NAMALWA (cell line): ENCODE measurements at places on chromosomes 2 and 18.

DNA sequence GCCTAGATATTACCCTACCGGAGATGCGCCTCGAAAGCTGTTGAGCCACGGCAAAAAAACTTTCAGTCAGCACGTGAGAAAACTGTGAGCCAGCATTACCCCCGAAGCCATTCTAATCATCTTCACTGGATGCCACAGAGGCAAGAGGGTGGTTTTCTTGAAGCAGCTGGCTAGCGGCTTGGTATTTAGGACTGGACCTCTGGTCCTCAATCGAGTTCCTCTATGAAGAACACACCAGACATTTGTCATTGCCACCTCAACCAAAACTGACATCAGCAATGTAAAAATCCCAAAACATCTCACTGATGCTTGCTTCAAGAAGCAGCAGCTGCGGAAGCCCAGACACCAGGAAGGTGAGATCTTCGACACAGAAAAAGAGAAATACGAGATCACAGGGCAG, 52.8 kb upstream of the SLC66A3 start:
- no peak for DNase-seq

- no peak for DNase-seq
These were observed 291.6 kb downstream of the PLCL1 start for GRCh38 chr2:198096002-198096401.

DNA sequence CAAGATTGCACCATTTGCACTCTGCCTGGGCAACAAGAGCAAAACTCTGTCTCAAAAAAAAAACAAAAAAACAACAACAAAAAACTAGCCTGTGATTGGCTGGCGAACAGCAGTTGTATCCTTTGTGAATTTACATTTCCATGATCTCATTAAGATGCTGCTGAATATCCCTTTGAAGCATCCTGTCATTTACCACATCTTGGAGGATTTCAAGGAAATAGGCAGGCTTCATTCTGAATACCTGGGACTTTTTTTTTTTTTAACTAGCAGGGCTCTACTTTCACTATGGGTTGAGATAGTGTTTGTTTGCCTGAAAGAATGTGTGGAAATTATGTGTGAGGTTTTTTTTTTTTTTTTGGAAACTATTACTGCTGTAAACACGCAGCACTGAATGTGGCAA, 49.6 kb upstream of the RPL31 start:
- no peak for DNase-seq

DNA sequence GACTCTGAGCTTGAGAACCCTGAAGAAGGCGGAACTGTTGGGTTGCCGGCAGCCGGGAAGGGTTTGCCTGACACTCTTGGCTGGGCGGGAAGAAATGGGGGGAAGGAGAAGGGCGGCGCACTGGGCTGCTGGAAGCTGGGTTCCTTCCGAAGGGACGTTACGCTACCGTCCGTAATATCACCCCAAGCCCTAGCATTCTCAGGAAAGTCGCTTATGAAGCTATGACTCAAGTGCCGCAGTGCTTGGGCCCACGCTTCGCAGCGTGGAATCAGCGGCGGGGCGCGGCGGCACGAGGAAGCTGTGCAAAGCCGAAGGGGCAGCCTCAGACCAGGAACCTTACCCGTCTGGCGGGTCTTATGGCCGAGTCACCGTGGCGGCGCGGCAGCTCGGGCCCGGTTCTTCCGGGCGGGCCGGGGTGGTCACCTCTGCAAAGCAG, 50.2 kb upstream of the SIGLEC15 start:
- no peak for DNase-seq

DNA sequence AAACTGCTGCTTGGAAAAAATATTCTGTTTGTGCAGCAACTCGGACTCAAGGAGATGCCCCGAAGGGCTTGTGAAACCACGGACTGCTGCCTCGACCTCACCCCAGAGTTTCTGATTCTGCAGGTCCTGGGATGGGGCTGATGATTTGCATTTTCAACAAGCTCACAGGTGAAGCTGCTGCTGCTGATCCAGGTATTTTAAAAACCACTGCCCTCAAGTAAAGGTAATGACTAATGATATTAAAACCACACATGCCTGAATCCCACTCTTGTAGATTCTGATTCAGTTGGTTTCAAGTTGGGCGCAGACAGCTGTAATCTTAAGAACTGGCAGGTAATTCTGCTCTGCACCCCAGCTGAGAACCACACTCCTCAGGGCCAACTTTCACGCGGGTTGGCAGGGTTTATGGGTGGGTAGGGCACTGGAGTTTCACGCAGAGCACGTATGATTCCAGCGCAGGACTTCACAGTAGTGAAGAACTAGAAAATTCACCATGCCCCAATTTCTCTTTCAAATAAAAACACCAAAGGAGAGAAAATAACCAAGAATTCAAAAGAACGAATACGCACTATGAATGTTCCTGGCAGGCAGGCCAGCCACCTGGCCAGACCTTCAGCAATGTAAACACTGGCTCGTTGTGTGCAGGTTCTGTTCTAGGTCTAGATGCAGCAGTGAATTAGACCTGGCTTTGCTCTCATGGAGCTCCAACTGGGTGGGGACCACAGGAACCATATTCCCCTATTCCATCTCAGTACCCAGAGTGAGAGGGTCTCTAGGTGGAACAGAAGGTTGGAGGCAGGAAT, 74.6 kb upstream of the ZFP36L2 start:
- DNase-seq: no peak

DNA sequence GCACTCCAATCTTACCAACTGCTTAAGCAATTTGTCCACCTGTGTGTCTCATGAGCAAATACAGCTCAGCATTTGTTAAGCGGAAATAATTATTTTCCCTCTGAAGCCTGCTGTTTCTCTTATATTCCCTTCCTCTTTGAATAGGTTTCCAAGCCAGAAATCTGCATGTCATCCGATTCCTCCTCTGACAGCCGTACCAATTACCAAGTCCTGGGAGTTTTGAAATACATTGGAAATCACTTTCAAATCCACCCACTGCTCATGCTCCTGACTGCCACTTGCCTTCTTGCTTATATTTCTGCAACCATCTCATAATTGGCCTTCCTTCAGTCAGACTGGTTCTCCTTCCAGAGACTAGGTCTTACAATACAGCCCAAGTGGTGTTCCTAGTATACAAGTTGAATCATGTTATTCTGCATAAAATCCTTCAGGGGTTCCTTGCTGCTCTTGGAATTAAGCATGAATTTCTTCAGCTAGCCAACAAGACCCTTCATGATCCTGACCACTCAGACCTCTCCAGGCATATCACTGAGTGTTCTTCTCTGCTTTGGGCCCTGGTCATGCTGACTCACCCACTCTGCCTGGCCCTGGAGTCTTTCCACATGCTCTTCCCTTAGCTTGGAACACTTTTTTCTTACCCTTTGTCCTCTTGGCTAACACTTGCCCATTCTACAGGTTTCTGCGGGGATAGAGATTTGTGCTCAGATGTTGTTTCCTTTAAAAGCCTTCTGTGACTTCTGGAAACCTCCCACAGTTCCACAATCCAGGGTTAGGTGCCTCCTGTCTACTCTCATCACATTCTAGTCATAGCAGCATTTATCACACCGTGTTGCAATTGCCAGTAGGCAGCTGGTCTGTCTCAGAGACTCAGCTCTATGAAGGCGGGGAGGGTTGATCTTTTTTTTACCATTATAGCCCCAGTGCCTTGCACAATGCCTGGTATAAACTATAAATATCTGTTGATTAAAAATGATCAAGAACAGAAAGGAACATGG, 157.6 kb downstream of the ARL6IP6 start:
- DNase-seq: no peak

DNA sequence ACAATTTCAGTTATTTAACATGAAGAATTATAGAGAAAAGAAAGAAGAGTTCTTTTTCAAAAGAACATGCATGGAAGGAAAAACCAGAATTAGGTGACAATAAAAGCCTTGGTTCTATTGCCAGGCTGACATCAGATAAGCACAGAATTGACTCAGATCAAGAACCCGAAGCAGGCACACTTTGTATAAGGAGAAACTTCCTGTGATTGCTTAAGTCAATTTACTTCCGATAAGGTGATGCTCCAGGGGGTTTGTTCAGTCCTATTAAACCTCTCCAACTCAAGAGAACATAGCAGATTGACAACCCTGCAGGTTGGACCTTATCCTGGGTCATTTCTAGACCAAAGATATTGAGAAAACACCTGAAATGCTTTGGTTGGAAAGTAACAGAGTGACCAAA, 31.4 kb downstream of the GAREM1 start:
- no peak for DNase-seq

DNA sequence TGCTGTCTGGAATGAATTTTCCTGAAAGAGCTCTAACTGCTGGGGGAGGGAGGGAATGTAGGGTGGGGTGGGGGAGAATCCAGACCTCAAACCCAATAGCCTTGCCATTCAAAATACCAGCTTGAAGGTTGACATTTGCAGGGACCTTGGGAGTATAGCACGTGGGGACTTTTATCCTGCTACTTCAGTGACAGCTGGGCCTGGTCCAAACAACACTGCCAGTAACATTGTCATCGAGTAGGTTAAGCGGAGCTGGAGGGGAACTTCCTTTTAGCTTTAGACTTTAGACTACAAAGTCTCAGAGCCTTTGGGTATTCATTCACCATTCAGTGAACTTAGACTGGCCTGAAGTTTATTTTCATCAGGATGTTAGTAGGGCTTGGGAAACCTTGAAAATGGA, 248.7 kb downstream of the MEIS1 start:
- no peak for DNase-seq

DNA sequence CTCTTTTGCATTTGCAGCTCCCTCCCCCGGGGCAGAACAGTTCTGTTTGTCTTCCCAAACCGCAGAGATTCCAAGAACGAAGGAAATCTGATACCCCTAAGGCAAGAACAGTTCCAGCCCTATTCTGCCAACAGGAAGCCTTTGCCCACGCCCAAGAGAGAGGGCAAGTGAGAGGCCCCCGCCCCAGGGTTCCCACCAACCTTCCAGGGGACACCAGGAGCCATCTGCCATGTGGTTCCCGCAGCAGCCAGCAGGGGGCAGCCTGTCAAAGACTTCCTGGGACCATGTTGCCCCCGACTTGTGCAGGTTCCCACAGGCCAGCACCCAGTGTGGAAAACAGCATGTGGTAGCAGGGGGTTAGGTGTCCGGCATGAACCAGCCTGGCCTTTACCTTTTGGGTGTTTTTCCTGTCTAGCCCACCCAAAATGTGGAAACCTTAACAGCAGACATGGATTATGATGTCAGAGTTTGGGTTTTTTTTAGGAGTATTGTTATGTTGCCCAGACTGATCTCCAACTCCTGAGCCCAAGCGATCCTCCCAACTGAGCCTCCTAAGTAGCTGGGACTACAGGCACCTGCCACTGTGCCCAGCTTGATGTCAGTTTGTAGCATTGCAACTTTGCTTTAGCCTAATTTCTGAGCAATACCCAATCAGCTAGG, 21.7 kb upstream of the EFHD1 start:
- peak; percentile 70 for DNase-seq

GRCh38 chr18:59509481-59510442, 150.7 kb upstream of the LMAN1 start:
- no peak for DNase-seq

- peak; percentile 6 for DNase-seq
These were observed 94.4 kb upstream of the NEUROD1 start for GRCh38 chr2:181774685-181775084.

GRCh38 chr2:174654419-174654941, 56.9 kb upstream of the WIPF1 start:
- no peak for DNase-seq

GRCh38 chr2:8984157-8984556, 19.3 kb downstream of the MBOAT2 start:
- DNase-seq: peak; percentile 44

- no peak for DNase-seq
These were observed 236.2 kb downstream of the IKZF2 start for GRCh38 chr2:212915121-212915782.

DNA sequence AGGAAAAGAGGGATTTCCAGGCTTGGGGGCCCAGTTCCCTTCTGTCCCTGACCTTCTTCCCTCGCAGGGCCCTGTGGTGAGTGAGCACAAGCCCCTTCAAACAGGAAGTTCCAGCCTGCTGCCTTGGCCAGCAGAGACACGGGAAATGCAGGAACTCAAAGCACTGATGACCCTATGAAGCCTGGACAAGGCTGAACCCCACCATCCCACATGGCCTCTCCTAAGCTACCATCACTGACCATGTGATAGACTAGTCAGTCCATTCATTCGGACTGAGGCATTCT, 196.4 kb downstream of the TNS1 start:
- no peak for DNase-seq

DNA sequence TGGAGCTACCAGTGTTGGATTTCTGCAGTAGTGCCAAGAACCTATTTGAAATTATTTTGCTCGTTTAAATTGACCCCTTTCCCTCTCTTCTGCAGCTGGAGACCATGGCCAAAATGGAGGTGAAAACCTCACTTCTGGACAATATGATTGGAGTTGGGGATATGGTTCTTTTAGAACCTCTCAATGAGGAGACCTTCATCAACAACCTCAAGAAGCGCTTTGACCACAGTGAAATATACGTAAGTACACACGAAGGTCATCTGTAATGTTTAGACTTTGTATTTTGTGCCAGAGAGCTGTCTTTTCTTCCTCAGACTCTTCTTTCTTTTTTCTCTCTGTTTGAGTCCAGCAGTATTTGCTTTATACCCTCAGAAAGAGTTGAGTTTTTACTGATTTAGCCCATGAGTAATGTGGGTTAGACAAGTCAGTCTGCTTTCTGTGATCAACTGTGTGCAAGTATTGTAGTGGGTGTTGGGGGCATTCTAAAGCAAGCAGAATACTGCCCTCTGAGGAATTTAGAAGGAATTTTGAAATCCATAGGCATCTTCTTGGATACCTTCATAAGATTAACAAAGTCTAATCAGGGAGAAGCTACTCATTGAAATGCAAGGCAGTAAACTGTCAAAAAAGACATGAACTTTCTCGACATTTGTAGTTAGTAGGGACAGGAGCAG, 31.7 kb downstream of the MYO1B start:
- no peak for DNase-seq

DNA sequence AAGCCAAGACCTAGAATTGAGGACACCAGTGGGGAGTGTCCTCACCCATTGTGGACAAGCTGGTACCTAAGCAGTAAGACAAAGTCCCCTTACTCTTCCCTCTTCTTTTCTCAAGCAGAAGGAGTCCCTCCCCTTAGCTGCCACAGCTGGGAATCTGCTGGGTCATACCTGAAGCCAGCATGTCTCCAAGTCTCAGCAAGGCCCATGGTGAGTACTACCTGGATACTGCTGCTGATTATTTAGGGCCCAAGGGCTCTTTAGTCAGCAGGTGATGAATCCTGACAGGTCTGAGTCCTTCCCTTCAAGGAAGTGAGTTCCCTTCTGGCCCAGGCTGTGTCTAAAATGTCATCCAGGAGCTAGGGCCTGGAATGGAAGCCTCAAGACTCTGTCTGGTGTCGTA, 198.6 kb upstream of the STK17B start:
- no peak for DNase-seq

- DNase-seq: no peak
These were observed 5.4 kb downstream of the GPN1 start for GRCh38 chr2:27634291-27634690.

DNA sequence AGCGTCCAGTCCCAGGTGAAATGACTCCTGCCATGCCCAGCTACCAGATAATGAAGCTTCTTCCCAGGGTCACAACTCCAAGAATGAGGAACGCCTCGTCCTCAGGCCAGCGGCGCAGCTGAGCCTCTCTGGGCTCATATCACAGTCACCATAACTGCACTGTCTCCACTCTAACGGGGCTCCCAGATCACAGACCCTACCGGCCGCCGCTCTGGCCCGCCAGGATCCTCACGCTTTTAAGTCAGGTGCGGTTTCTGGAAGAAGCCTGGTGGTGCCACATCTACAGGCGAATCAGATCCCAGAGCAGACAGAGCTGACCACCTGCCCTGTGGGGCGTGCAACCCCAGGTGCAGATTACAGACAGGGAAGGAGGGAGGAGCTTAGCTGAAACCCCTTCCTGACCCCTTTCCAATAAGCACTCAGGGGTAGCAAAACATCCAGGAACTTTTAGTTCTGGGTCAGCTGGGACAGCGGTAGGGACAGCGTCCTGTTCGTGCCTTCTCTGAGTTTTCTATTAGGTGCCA, 3.7 kb upstream of the ACKR3 start:
- no peak for DNase-seq

GRCh38 chr2:38076710-38077430, 919 bp upstream of the CYP1B1 start:
- DNase-seq: no peak
